ENCODE measurements at places on chromosomes 7 and 10. TPM values are rescaled to one million over a fixed set of nuclear protein-coding genes. Genes with fewer than 3 reads are reported as not detected.

Gene ACBD7
- 1.3 TPM for total RNA-seq

Gene NPSR1
- not detected for total RNA-seq

Gene KIF20B
- 55.6 TPM for total RNA-seq

Gene ERVW-1
- not detected for total RNA-seq

Gene PNLIPRP1
- not detected for total RNA-seq

Gene CYP2W1
- total RNA-seq, result not detected

Gene NRCAM
- total RNA-seq, result not detected

Gene DLX5
- total RNA-seq, result not detected

Gene LGI1
- not detected for total RNA-seq

Gene FBXO24
- total RNA-seq, result 0.42 TPM
